Central memory CD4-positive, alpha-beta T cell (primary cell): ENCODE measurements at places on chromosomes 4 and X.

DNA sequence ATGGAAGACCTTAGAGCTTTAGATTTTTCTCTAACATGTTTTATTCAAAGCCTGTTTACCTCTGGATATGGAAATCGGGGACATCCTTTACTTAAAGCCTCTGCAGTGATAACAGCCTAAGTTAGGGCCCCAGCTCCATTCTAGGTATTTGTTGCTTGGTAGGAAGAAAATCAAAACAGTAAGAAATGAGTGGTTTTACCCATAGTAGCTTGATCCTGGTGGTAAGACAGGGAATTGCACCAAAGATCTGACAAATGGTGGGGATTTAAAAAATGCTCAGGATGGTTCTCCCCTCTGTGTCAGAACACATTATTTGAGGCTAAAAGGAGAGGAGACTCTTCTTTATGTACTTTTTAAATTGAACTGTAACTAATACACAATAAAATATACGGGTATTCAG is 52.4 kb downstream of the AFF2 start:
- DNase-seq = no peak

GRCh38 chr4:161336016-161336530 is 827.7 kb downstream of the FSTL5 start:
- DNase-seq = no peak

GRCh38 chr4:131650951-131651350 is 1498.1 kb upstream of the PCDH10 start:
- no peak for DNase-seq

- no peak for DNase-seq
These were observed 36.7 kb upstream of the PLK4 start for GRCh38 chr4:127843704-127844600.

- no peak for DNase-seq
These were observed 18.0 kb downstream of the ETDC start for GRCh38 chrX:135327299-135327698.

- no peak for DNase-seq
These were observed 72.3 kb downstream of the IGSF1 start for GRCh38 chrX:131216828-131217227.

DNA sequence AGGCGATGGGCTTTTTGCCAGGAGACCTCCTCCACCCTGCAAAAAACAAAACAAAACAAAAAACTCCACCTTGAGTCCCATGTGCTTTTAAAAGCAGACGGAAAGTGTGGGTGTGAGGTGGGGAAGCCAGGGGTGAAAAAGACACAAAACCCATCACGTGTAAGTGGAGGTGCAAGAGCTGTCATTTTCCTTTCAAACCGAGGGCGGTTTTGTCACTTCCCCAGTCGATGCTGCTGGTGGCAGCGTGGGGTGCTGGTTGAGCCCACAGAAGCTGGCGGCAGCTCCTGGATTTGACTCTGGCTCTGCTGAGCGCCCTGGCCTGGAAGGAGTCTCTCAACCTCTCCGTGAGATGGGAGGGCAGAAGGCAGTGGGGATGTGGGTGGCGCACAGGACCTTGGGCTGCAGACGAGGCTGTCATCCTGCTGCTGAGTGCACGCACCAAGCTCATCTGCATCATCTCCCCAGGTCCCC is 110.0 kb downstream of the PSAPL1 start:
- DNase-seq = no peak

- no peak for DNase-seq
These were observed 136.2 kb downstream of the EVC2 start for GRCh38 chr4:5572114-5572513.
